ENCODE measurements at places on chromosomes 16 and 17.

DNA sequence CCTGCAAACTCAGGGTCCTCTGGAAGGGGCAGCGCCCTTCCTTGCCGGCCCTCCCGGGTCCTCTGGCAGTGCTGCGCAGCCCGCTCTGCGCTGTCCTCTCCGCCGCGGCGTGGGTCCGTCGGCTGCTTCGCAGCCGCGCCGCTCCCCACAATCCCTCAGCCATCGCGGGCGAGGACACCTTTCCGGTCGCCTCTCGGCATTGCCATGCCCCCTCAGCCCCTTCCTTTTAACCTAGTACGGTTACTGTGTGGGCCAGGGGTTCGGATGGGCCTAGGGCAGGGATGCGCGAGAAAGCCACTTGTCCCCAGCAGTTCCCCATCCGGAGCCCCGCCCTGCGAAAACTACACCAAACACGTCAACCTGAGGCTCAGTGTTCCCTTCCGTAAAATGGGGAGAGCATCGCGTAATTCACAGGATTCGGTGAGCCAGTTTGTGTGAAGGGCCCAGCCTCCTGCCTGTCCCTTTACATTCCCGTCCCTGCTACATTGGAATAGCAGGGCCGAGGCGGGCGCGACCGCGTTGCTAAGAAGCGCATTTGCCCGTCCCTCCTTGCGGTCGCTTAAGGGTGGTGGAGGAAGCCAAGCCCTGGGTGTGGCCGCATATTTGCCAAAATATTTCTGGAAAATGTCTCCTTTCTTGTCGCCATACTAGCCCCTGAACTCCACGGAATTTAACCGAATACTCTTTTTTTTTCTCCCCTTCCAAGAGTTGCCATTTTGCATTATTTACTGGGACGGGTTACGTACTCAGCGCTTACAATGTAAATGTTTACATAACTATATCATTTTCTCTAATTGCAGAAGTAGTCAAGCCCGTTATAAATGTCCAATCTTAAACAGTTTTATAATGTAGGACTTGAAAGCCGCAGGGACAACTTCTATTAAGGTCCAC lies 13.2 kb downstream of the COPZ2 start:
- DNase-seq, result peak; percentile 70

DNA sequence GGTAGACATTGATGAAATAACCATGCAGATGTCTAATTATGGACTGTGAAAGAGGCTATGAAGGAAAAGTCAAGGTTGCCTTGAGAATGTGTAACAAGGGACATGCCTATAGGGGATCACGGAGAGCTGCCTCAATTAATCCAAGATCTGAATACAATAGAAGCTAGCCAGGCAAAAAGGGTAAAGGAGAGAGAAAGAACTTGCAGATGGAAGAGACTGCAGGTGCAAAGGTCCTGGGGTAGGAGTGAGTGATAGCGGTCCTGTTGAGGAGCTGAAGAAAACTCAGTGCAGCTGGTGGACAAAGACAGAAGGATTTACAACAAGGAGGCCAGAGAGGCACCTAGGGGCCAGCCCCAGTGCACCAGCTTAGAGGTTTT lies 15.9 kb upstream of the TNS4 start:
- DNase-seq, result no peak

- DNase-seq, result no peak
Observed at GRCh38 chr17:10216213-10216938, 18.0 kb upstream of the GAS7 start.

DNA sequence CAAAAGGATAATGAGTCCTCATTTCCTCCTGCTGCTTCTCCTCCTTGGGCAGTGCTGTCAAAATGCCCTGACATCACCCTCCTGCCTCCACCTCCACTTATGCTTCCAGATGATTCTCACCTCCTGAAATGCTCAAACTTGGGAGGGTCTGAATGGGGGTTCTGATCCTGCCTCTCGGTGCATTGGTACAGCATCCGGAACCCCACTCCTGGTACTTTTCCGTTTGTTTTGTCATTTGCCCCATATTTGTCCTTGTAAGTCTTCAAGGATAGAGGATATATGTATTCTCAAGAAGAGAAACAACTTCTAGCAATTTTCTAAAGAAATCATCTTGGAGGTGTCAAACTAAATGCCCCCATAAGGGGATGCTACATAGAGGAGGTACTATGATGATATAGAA lies 148.3 kb downstream of the SHISA9 start:
- DNase-seq, result no peak

DNA sequence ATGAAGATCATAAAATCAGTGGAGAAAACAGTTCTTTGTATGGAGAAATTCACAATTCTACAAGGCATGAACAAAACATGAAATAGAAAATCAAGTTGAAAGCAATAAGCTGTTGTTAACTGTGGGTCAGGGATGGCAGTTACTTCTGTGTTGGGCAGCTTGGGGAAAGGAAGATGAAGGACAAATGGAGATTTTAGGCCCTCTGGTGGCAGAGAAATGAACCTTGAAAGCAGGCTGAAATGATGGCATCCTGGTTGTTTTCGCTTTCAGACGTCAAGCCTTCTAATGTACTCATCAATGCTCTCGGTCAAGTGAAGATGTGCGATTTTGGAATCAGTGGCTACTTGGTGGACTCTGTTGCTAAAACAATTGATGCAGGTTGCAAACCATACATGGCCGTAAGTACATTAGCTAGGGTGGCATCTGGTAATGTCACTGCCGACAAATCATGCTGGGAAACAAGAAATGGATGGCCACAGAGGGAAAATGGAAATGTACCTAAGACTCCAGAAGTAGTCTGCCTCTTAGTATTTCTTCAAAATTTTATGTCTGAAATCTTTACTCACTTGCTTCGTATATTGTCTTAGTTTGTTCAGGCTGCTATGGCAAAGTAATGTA lies 108.9 kb downstream of the MAP2K6 start:
- DNase-seq, result no peak

GRCh38 chr16:9821331-9821730 lies 360.9 kb downstream of the GRIN2A start:
- DNase-seq, result no peak

DNA sequence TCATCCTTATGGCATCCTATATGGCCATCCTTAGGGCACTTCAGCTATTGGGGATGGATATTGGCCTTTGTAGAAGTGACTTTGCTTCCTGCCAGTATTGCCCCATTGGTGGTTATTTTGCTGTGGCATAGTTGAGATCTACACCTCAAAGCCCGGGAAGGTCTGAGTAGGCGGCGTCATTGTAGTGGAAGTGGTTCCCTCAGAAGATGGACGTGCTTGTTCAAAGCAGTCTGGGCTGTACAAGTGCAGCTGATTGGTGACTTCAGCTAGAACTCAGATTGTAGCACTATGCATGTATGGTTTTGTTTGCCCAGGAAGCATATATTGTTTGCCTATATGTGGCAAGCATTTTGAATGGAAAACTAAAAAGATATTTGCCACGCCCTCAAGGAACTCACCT lies 83.2 kb downstream of the TMC6 start:
- no peak for DNase-seq

- DNase-seq, result no peak
Observed at GRCh38 chr16:505479-506245, 21.9 kb upstream of the CAPN15 start.

GRCh38 chr16:686459-687260 lies 2.5 kb upstream of the JMJD8 start:
- no peak for DNase-seq

- DNase-seq, result no peak
Observed at GRCh38 chr17:79830303-79830702, 8.9 kb downstream of the CBX4 start.

DNA sequence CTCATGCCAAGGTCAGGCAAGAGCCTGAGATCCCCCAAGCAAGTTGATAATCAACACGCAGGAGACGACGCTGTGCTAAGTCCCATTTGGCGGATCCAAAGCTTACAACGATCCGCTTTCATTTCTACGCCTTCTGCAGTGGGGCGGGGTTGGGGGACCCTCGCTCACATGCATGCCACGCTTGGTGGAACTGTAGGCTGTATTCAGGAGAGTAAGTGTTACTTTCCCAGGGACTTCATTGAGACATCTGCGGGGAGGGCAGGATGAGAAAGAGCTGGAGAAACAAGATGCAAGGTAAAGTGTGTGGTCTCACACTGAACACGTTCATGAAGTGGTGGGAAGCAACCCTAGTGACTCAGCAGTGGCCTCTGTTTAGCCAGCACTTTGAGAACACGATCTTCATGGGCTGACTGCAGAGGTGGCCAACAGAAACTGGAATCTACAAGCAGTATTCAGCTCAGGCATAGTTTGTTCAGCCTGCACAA lies 100.5 kb downstream of the XYLT1 start:
- DNase-seq, result no peak

- no peak for DNase-seq
Observed at GRCh38 chr16:23131931-23132621, 17.2 kb downstream of the USP31 start.

- DNase-seq, result no peak
Observed at GRCh38 chr17:1919201-1919600, 89.4 kb downstream of the RPA1 start.

DNA sequence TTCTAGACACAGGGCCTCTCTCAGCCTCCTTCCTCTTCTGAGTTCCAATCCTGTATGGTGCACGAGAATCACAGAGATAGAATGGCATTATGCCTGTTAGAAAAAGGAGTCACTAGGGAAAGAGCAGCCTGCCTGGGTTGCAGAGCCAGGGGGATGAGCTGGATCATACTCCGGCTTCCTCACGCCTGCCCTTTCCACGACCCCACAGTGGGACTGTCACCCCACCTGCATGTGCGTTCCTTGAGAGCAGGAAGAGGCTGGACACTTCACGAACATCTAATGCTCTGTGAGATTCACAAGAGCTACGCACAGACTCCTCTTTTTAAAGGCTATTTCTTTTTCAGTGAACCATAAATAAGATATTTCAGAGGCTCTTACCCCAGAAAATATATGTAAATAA lies 54.8 kb downstream of the N4BP1 start:
- no peak for DNase-seq

- no peak for DNase-seq
Observed at GRCh38 chr16:57151369-57151768, 34.5 kb downstream of the PSME3IP1 start.

GRCh38 chr17:72754513-72754912 lies 338.0 kb downstream of the SLC39A11 start:
- no peak for DNase-seq

- DNase-seq, result no peak
Observed at GRCh38 chr16:85832570-85833218, 33.2 kb downstream of the COX4I1 start.

- no peak for DNase-seq
Observed at GRCh38 chr16:68700120-68700519, 37.0 kb upstream of the CDH1 start.

- no peak for DNase-seq
Observed at GRCh38 chr16:85915125-85915845, 16.3 kb downstream of the IRF8 start.

- DNase-seq, result no peak
Observed at GRCh38 chr16:23274968-23275367, 27.1 kb upstream of the SCNN1B start.

DNA sequence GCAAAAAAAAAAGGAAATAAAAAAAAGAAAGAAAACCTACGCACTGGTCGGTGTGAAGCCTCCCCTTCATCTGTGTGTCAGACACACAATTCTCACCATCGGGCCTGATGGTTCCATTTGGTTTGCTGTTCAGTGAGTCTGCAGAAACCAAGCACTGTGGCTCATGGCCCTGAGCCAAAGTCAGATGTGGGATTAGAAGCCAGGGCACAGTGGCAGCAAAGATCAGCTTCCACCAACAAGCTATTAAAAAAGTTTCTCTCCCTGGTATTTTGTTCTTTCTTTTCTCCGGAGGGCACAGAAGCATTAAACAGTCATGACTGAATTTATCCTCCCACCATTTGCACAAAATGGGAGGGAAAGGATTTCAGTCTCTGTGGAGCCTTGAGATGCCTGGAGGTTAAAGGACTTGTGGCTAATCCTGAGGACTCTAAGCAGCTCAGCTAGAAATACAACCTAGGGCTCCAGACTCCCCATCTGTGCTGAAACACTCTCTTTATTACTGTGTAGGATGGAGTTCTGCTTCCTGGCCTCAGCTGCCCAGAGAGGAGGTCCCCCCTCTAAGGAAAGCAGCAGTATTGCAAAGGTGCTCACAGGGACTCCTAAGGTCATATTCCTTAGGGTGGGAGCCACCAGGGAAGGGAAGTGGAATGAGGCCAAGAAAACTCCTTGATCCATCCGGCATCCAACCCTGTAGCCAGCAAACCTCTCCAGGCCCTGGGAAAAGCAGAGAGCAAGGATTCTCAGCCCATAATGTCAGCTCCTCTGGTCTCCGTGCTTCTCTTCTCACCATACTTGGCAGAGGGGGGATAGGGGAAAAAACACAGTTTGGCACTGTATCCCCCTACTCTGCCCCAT lies 28.2 kb downstream of the SLC39A11 start:
- no peak for DNase-seq

All from transverse colon (tissue), 4 donors.